ENCODE measurements at places on chromosomes 2 and 18.

DNA sequence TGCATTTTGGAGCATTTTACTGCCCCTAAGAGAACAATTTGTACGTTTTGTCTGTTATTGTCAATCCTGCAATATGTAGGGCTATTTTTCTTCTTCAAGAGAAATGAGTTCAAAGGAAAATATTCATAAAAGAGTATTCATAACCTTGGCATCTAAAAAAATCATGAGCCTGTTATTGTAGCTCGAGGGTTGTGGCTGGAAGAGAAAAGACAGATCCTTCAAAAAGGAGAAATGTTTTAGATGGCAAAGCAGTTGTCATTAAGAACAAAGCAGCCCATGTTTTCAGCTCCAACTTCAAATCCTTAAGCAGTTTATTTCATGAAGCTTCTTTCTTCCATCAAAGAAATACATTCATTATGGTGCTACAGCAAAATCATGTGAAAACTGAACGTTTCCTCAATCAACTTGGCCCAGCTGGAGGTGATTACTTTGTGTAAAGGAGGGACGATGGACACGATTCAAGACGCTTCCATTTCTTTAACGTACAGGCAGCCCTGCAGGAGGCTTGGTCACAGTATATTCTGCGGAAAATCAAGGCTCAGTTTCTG is 31.4 kb downstream of the QPCT start:
- H3K36me3 ChIP-seq, result no peaks in the 10 kb centered on the region
- peaks cover 25% of the 10 kb centered on the region for H3K4me1 ChIP-seq
- no peak for DNase-seq
- H3K27ac ChIP-seq, result peak overlapping the region; percentile 95
- H3K4me3 ChIP-seq, result no peak overlapping the region
- H3K27me3 ChIP-seq, result no peaks in the 10 kb centered on the region

GRCh38 chr18:38575023-38575422 is 1009.4 kb upstream of the CELF4 start:
- H3K4me3 ChIP-seq, result no peak overlapping the region
- H3K4me1 ChIP-seq, result no peaks in the 10 kb centered on the region
- no peak for DNase-seq
- no peaks in the 10 kb centered on the region for H3K27me3 ChIP-seq
- H3K27ac ChIP-seq, result no peak overlapping the region

DNA sequence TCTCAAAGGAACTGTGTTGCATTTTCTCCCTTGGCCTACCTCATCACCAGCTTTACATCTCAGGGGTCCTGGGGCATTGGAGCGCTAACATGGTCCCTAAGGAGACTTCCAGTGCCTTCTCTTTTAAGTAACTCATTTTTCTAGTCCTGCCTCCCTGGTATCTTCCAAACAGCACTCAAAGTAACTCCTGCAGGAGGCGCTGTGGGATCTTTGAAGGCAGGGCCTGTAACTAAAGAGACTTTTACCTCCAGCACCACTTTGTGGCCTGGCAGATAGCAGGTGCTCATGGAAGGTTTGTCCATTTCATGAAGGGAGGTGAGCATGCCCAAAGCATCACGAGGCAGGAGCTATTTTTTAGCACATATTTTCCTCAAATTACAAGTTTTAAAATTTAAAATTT is 411.0 kb upstream of the GYPC start:
- DNase-seq, result no peak
- peaks cover 8% of the 10 kb centered on the region for H3K27me3 ChIP-seq
- H3K4me1 ChIP-seq, result no peaks in the 10 kb centered on the region
- H3K36me3 ChIP-seq, result no peaks in the 10 kb centered on the region
- no peak overlapping the region for H3K4me3 ChIP-seq

DNA sequence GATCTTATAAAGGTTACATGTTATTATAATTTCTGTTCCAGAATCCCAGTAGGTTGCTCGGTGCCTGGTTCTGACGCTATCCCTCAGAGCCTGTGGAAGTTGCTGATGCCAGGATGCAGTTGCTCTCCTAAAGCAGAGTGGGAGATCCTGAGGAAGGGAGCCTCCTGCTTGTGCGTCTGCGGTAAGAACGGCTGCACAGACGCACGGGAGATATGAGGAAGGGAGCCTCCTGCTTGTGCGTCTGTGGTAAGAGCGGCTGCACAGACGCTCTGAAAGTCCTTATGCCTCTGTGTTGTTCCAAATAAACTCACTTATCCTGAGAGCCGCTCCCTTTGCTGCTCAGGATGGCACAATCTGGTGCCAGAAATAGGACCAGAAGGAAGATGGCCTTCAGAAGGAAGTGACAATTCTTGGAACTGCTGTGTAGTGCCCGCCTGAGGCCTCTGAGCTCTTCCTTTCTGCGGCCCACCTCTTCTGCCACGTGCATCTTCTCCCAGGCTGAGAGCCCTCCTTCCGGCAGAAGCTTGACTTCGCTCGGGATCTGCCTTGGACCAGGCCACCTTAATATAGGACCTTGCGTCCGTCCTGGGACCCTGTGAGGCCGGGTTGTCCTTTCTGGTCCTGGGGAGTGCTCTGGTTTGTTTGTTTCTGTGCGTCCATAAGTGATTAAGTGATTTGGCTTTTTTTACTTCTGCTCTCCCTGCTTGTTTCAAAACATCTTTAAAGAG is 89.5 kb downstream of the RTP5 start:
- H3K27ac ChIP-seq, result peak overlapping the region; percentile 87
- peaks cover 23% of the 10 kb centered on the region for H3K36me3 ChIP-seq
- no peaks in the 10 kb centered on the region for H3K27me3 ChIP-seq
- H3K4me1 ChIP-seq, result peaks cover 52% of the 10 kb centered on the region
- H3K4me3 ChIP-seq, result no peak overlapping the region
- no peak for DNase-seq

DNA sequence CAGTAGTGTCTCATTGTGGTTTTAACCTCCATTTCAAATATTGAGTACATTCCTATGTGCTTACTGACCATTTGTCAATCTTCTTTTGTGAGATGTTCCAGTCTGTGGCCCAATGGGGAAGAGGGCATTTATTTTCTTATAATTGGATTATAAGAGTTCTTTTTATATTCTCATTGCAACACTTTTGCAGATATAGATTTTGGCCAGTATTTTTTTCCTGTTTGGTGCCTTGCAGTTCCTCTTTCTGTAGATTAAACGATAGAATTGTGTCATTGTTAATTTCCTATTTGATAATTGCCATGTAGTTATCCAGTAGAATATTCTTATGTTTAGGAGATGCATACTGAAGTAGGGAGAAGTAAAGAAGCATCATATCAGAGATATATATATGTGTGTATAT is 56.4 kb upstream of the CYTIP start:
- peak overlapping the region; percentile 79 for H3K27ac ChIP-seq
- H3K4me3 ChIP-seq, result peak overlapping the region; percentile 35
- H3K27me3 ChIP-seq, result no peaks in the 10 kb centered on the region
- H3K4me1 ChIP-seq, result peaks cover 27% of the 10 kb centered on the region
- no peaks in the 10 kb centered on the region for H3K36me3 ChIP-seq
- DNase-seq, result no peak

- no peak for DNase-seq
- H3K4me1 ChIP-seq, result peaks cover 39% of the 10 kb centered on the region
- H3K27ac ChIP-seq, result no peak overlapping the region
- H3K36me3 ChIP-seq, result no peaks in the 10 kb centered on the region
Measured at GRCh38 chr2:11833601-11834000, 87.2 kb downstream of the LPIN1 start.

- no peaks in the 10 kb centered on the region for H3K27me3 ChIP-seq
- no peak overlapping the region for H3K4me3 ChIP-seq
- no peak overlapping the region for H3K27ac ChIP-seq
- H3K36me3 ChIP-seq, result no peaks in the 10 kb centered on the region
Measured at GRCh38 chr18:27616324-27616723, 431.2 kb upstream of the CHST9 start.

GRCh38 chr2:199762963-199763362 is 88.0 kb downstream of the FTCDNL1 start:
- DNase-seq, result no peak
- H3K27me3 ChIP-seq, result no peaks in the 10 kb centered on the region
- no peaks in the 10 kb centered on the region for H3K4me1 ChIP-seq
- H3K4me3 ChIP-seq, result no peak overlapping the region
- H3K36me3 ChIP-seq, result no peaks in the 10 kb centered on the region

GRCh38 chr2:41990688-41991087 is 57.1 kb upstream of the PKDCC start:
- no peak for DNase-seq
- H3K4me1 ChIP-seq, result no peaks in the 10 kb centered on the region
- peaks cover 51% of the 10 kb centered on the region for H3K27me3 ChIP-seq
- no peaks in the 10 kb centered on the region for H3K36me3 ChIP-seq
- H3K27ac ChIP-seq, result no peak overlapping the region

- H3K36me3 ChIP-seq, result no peaks in the 10 kb centered on the region
- H3K27me3 ChIP-seq, result peaks cover 37% of the 10 kb centered on the region
- peaks cover 14% of the 10 kb centered on the region for H3K4me1 ChIP-seq
- no peak overlapping the region for H3K27ac ChIP-seq
- DNase-seq, result no peak
Measured at GRCh38 chr2:65438137-65438899, 5.9 kb upstream of the SPRED2 start.

GRCh38 chr2:3192920-3193319 is 184.7 kb downstream of the EIPR1 start:
- H3K4me3 ChIP-seq, result no peak overlapping the region
- peaks cover 29% of the 10 kb centered on the region for H3K36me3 ChIP-seq
- no peak for DNase-seq

DNA sequence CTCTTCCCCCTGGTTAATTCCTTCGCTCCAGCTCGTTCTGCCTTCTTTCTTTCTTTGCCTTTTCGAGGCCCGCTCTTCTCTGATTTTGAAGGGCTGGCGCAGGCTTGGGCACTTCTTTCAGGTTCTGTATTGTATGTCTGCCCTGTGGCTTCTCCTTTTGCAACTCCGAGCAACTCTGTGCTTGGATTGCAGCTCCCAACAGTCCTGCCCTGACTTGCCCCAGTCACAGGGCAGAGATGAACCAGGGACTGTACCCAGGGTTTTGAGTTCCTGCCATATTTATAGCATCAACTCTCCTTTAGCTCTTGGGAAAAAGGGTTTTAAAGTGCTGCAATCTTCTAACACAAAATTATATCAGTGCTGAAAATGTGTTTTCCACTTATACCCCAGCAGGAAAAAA is 31.1 kb upstream of the CD8A start:
- DNase-seq, result no peak
- H3K4me3 ChIP-seq, result no peak overlapping the region
- H3K27me3 ChIP-seq, result peaks cover 32% of the 10 kb centered on the region
- no peaks in the 10 kb centered on the region for H3K4me1 ChIP-seq
- no peak overlapping the region for H3K27ac ChIP-seq

DNA sequence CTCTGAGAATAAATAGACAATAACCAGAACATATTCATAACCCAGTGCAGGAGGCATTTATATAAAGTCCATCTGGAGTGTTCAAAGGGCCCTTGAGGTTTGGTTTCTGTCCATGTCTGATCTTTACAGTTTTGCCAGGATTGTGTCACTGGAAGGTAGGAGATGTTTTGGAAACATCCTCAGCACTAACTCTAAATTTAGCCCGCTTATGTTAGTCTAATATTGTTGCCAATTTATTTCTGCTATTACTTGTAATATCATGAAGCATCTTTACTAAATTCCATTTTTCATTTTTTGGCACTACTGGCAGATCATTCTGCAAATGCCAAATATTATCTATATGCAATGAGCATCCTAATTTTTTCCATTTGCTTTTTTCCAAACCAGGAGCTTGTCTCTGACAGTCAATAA is 22.4 kb upstream of the REV1 start:
- no peaks in the 10 kb centered on the region for H3K27me3 ChIP-seq
- no peak overlapping the region for H3K4me3 ChIP-seq
- no peaks in the 10 kb centered on the region for H3K4me1 ChIP-seq
- no peaks in the 10 kb centered on the region for H3K36me3 ChIP-seq
- no peak for DNase-seq
- H3K27ac ChIP-seq, result no peak overlapping the region

- no peak for DNase-seq
- H3K27me3 ChIP-seq, result peaks cover 33% of the 10 kb centered on the region
- H3K4me1 ChIP-seq, result no peaks in the 10 kb centered on the region
- no peak overlapping the region for H3K27ac ChIP-seq
Measured at GRCh38 chr2:124241-124880, 78.1 kb upstream of the FAM110C start.

- no peaks in the 10 kb centered on the region for H3K27me3 ChIP-seq
- peak overlapping the region; percentile 83 for H3K27ac ChIP-seq
- peaks cover 8% of the 10 kb centered on the region for H3K36me3 ChIP-seq
- peak overlapping the region; percentile 75 for H3K4me3 ChIP-seq
Measured at GRCh38 chr2:25743132-25743830, 69.9 kb upstream of the DTNB start.

- H3K36me3 ChIP-seq, result no peaks in the 10 kb centered on the region
- H3K4me3 ChIP-seq, result peak overlapping the region; percentile 7
- H3K27ac ChIP-seq, result no peak overlapping the region
- no peaks in the 10 kb centered on the region for H3K4me1 ChIP-seq
- H3K27me3 ChIP-seq, result peaks cover 28% of the 10 kb centered on the region
Measured at GRCh38 chr18:34222307-34223163, 2.2 kb downstream of the NOL4 start.

GRCh38 chr2:38099099-38100028 is 23.4 kb upstream of the CYP1B1 start:
- DNase-seq, result no peak
- H3K4me1 ChIP-seq, result peaks cover 25% of the 10 kb centered on the region
- peaks cover 80% of the 10 kb centered on the region for H3K27me3 ChIP-seq
- no peak overlapping the region for H3K4me3 ChIP-seq
- H3K36me3 ChIP-seq, result no peaks in the 10 kb centered on the region
- H3K27ac ChIP-seq, result no peak overlapping the region

- no peak overlapping the region for H3K27ac ChIP-seq
- peaks cover 8% of the 10 kb centered on the region for H3K4me1 ChIP-seq
- H3K36me3 ChIP-seq, result no peaks in the 10 kb centered on the region
- H3K27me3 ChIP-seq, result no peaks in the 10 kb centered on the region
Measured at GRCh38 chr2:62175728-62176127, 20.2 kb upstream of the B3GNT2 start.

GRCh38 chr2:6186332-6187151 is 494.4 kb downstream of the SOX11 start:
- H3K4me1 ChIP-seq, result no peaks in the 10 kb centered on the region
- no peak for DNase-seq
- H3K4me3 ChIP-seq, result no peak overlapping the region

DNA sequence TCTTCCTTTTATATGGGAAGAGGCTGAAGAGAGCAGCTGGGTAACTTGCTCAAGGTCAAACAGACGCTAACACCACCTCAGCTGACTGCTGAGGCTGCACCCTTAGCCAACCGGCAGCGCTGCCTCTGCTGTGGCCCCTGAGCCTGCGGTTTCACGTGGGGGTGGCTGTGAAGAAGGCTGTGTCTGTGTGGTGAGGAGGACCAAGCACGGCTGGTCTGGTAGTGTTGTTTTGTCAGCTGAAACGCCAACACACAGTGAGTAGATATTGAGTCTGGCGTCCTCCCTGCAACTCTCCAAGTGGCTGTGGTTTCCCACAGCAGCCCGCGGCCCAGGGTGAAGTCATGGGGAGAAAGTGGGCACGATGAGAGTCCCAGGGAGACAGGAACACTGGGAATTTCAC is 69.6 kb downstream of the THNSL2 start:
- no peak overlapping the region for H3K4me3 ChIP-seq
- peaks cover 15% of the 10 kb centered on the region for H3K27me3 ChIP-seq
- H3K36me3 ChIP-seq, result no peaks in the 10 kb centered on the region
- DNase-seq, result no peak
- H3K4me1 ChIP-seq, result no peaks in the 10 kb centered on the region

GRCh38 chr2:67486041-67486796 is 89.1 kb downstream of the ETAA1 start:
- no peak for DNase-seq
- H3K4me3 ChIP-seq, result no peak overlapping the region
- no peak overlapping the region for H3K27ac ChIP-seq
- no peaks in the 10 kb centered on the region for H3K4me1 ChIP-seq

All from naive B cell (primary cell).